ENCODE measurements at places on chromosomes 16 and 17. TPM values are rescaled to one million over a fixed set of nuclear protein-coding genes. Genes with fewer than 3 reads are reported as not detected.

- no peak for DNase-seq
Observed at GRCh38 chr17:42667088-42667951, 8.2 kb downstream of the TUBG2 start.

DNA sequence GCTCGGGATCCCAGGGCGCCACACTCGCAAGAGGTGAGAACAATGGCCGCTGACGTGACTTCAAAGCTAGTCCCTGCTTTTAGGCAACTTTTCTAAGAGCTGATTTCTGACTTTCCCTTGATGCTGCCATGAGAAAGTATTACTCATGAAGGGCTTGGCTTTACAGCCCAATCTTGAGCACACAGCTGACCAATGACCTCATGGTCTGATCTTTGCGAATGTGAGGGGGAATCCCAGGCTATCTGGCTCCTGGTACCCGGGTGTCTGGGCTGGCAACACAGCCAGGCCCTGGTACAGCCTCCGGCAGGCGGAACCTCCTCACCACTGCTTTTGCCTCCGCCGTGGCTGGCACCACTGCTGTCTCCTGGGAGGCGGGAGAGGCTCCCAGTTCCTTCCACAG lies 17.5 kb downstream of the NDUFAF8 start:
- no peak for DNase-seq

GRCh38 chr16:67873435-67874370 lies 851 bp downstream of the EDC4 start:
- no peak for DNase-seq

DNA sequence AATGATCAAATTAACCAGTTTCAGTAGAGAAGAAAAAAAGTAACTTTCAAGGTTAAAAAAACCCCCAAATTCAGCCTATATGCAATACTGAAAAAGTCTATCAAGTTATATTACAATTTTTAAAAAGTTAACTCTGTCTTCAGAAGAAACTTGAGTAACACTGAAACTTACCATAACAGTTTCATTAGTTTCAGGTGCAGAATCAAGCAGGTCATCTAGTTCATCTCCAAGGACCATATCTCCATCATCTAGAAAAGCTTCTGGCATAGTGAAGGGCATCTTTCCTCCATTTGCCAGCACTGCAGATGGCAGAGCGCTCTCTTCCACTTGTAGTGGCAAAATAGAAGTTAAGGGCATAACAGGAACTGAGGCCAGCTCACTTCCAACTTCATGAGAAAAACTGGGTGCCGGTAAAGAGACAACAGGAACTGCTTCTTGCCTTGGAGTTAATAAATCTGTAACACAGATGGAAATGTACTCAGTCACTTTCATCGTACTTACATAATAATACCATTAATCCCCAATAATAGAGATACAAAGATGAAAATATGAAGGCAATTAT lies 22.9 kb downstream of the ZC3H7A start:
- no peak for DNase-seq

GRCh38 chr17:67032382-67032781 lies 12.0 kb upstream of the CACNG1 start:
- DNase-seq: no peak

- DNase-seq: peak; percentile 61
Observed at GRCh38 chr16:31477220-31478216, 5.4 kb upstream of the SLC5A2 start.

Gene MYH13
- total RNA-seq: not detected

Gene SLFN14
- not detected for total RNA-seq
